Stimulated activated naive CD8-positive, alpha-beta T cell treated with anti-CD3 and anti-CD28 coated beads, Interleukin-15, Interleukin-2, amounts not matched to agents 100 U/mL and 50 U/mL, for 24 hours (primary cell): ENCODE measurements at places on chromosomes 1 and 21.

- no peak for DNase-seq
These were observed 25.5 kb upstream of the CAP1 start for GRCh38 chr1:40014812-40015594.

DNA sequence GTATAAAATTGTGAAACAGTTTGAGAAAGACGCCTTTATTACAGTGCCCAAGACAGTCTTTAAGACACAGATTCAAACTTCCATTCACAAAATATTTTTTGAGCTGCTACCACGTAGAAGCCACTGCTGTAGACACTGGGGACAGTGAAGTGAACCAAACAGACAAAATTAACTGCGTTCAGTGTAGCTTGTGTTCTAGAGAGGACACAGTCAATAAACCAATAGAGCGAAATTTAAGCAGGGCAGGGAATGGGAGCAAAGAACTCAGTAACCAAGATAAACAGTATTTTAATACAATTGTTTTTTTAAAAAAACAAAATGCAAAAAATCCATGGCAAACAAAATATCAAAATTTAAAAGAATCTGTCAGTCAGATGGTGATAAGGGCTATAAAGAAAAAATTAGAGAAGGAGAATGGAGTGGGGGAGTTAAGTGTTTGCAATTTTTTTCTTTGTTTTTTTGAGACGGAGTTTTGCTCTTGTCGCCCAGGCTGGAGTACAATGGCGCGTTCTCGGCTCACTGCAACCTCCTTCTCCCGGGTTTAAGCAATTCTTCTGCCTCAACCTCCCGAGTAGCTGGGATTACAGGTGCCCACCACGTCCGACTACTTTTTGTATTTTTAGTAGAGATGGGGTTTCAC lies 719 bp upstream of the PARS2 start:
- DNase-seq: no peak

DNA sequence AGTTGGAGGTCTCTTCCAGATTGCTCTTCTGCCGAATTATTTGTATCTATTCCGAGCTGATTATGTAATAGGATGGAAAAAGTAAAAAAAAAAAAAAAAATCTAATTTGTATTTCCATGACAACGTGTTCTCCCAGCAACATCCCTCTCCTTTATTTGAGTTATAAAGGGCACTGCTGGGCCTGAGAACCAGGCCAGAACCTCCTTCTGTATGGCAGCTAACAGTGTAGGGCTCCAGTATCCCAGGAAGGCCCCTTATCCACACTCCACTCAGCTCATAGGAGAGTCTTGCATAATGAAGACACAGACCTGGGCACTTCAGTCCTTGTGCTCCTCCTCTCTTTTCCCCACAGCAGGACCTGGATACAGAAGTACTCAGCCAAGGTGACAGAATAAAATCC lies 3.7 kb upstream of the IPO9 start:
- DNase-seq: no peak

DNA sequence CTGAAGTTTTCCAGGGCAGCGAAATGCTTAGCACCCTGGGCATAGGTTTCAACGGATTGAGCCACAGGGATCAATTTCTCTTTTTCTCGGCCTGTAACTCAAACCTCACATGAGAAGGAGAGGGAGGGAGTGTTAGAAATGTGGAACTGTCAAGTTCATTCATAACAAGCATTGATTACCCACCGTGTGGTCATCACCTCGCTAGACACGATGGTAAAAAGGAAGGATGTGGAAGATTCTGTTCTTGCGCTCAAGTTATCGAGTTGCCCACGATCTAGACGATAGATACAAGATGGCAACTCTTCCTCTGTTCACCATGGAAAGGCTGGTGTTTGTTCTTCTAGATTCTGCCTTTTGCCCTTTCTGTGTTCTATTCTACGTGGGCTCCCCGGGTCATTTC lies 4.0 kb upstream of the RCAN3 start:
- DNase-seq: no peak

- no peak for DNase-seq
These were observed 454.5 kb upstream of the NR5A2 start for GRCh38 chr1:199573047-199573446.

GRCh38 chr1:92244376-92244775 lies 26.7 kb downstream of the C1orf146 start:
- DNase-seq: no peak

DNA sequence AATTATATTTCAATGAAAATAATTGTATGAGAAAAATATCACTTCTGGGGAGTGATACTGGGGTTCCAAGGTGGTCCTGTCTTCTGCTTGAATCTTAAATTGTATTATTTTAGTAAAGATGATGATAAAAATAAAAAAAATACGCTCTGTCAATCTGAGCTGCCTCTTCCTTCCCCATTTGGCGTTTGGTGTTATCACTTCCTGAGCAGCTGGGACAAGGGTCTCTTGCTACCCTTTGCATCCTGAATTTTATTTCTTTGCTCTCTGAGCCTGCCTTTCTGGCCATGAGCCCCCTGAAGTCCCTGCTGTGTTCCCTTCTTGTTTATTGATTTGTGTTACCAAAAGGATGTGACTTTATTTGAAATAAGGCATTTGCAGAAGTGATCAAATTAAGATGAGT lies 111.0 kb downstream of the KCNJ6 start:
- no peak for DNase-seq

- no peak for DNase-seq
These were observed 140.0 kb downstream of the VAV3 start for GRCh38 chr1:107824946-107825345.

- no peak for DNase-seq
These were observed 10.5 kb upstream of the LELP1 start for GRCh38 chr1:153192697-153193096.

- no peak for DNase-seq
These were observed 100.4 kb downstream of the AJAP1 start for GRCh38 chr1:4754816-4755215.

- no peak for DNase-seq
These were observed 68.7 kb downstream of the MORN1 start for GRCh38 chr1:2322581-2323211.

DNA sequence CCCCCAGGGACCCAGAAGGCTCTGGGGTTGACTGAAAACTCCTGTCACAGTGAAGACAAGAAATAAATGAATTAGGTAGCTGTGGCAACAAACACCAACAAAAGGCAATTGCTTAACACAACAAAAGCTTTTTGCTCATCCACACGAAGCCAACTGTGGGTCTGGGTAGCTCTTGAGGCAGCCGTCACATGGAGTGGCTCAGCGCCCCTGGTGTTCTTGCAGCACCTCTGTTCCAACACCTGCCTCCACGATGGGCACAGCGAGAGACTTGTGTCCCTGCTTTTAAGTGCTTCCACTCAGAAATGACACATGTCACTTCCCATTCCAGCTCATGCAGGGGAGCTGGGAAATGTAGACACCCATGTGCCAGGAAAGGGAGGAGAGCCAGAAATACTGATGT lies 364.5 kb upstream of the DUSP10 start:
- no peak for DNase-seq

GRCh38 chr21:35197191-35197590 lies 148.1 kb upstream of the RUNX1 start:
- DNase-seq: no peak

DNA sequence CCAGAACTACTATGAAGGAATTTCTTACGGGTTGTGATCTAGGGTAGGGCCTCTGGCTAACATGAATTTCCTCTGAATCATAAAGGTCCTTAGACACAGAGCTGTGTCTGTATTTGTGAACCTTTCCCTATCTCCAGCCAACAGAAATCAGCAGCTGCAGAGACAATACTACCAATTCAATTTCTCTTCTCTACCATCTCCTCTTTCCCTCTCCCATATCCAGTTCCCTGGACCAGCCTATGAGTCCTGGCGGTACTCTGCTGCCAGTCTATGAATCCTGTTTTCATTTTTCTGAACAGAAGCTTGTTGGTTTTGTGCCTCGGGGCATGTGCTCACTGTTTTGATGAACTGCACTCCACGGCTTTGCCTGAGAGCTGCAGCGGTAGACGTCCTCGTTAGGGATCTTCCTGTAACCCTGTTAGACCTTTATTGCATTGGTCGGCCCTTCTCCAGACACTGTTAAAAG lies 458.0 kb upstream of the VAMP3 start:
- DNase-seq: no peak

- DNase-seq: no peak
These were observed 32.6 kb downstream of the GIPC2 start for GRCh38 chr1:78078358-78078757.

GRCh38 chr1:1670866-1671265 lies 12.1 kb upstream of the CDK11B start:
- DNase-seq: no peak

GRCh38 chr1:235998812-235999211 lies 66.1 kb downstream of the NID1 start:
- peak; percentile 56 for DNase-seq

- no peak for DNase-seq
These were observed 296.4 kb downstream of the PTPRU start for GRCh38 chr1:29532751-29533150.

DNA sequence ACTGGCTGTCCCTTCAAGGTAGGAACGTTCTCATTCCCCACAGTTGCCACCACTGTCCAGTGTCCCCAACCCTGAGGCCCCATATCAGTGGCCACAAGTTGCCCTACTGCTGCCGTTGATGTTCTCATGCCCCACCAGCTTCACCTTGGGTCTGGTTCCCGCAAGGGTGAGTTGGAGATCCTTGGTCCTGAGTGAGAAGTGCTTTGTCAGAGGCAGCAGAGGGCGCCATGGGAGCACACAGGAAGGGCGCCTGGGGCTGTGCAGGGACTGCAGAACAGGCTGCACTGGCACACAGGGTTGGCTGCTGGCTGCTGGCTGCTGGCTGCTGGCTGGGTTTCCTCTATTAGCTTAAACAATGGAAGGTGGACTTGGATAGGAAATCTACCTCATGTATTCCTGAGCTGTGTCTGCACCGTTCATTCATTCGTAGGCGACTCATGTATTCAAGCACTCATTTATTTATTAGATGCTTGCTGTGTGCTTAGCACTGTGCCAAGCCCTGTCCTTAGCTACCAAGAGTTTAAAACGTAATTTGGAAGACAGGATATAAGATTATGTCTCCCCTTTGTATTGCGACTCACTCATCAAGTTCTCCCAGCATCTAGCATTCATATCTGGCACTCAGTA lies 2.1 kb upstream of the S100A9 start:
- DNase-seq: peak; percentile 45

- DNase-seq: no peak
These were observed 18.0 kb downstream of the PGM1 start for GRCh38 chr1:63611231-63611630.

GRCh38 chr1:43639976-43640794 lies 9.8 kb upstream of the KDM4A start:
- no peak for DNase-seq

GRCh38 chr1:150068109-150068435 lies 496 bp downstream of the VPS45 start:
- no peak for DNase-seq

DNA sequence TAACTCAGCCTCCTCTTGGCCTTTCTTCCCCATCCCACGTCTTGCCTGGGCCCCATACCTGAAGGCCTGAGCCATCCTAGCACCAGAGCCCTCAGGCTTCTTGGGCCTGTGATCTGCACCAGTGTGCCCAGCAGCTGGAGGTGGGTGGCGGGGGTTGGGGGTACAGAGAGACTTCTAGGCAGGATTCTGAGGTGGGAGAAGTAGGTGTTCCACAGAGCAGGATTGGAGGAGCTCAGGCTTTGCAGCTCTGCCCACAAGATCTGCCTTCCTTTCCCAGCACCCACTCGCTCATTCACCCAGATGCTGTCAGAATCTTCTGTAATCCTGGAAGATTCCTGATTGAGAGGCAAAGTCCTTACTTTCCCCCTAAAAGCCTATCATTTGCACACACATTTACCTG lies 10.0 kb upstream of the GJB5 start:
- DNase-seq: no peak

- no peak for DNase-seq
These were observed 21.8 kb downstream of the TRPM2 start for GRCh38 chr21:44375281-44375651.

DNA sequence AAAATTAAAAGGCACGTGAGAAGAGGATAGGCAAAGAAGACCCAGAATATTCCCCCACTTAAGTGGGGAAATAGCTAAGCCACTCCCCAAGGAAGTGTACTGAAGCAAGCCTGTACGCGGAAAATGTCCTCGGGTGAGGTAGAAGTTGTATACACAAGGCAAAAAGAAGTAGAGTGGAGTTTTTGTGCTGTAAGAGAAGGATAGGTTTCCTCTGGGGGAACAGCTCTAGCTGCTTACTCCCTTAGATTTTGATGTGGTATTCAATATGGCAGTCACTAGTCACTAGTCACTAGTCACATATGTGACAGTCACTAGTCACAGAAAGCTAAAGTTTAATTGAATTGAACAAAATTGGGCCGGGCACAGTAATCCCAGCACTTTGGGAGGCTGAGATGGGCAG lies 7.6 kb downstream of the TXNIP start:
- DNase-seq: no peak

DNA sequence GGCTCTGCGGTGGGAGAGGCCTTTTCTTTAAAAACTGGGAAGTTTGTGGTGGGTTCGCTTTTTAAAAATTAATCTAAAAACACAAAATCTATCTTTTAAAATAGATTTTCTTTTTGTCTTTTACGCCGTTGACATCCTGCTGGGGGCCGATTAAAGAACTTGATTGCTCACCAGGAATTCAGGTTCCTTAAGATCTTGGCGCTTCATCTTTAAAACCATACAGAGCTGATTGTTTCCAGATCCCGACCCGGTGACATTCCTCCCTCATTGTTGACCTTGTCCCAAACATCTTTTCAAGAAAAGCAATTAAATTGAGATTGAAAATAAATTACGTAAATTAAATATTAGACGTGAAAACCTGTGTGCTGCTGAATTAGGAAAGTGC lies 546 bp upstream of the ZNF697 start:
- no peak for DNase-seq

DNA sequence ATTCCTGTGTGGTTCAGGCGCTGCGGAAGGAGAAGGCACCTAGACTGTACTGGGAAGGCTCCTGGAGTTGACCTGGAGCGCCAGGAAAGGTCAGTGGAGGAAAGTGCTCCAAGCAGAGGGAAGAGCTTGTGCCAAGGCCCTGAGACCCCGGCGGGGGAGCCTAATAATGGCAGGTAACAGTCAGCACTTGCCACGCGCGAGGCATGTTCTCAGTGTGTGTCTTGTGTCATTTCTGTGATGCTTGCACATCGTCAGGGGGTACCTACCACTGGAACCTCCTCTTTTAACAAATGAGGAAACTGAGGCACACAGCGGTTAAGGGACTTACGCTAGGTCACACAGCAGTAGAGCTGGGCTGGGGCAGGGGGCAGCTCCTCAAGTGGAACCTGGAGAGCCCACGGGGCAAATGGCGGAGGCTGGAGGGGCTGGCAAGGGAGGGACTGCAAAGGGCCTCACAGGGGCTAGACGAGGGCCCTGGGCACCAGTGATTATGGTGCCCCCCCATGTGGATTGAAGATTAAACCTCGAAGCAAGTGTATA lies 976 bp upstream of the BMP8B start:
- no peak for DNase-seq

DNA sequence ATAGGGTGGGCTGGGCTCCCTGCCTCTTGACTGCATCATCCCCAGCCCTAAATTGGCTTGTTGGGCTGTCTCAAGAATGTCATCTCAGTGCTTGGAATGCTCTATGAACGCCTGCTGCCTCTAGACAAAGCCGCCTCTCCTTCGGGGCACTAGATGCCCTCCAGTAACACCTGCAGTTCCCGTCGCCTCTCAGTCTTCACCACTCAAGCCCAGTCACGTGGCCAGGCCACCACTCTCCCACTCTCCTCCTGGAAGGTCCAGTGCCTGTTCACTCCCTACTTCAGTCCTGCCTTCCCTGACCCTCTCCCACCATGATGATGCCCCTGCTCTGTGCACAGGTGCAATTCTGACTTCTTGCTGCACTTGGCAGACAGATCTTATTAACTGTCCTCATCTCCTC lies 7.0 kb downstream of the TAS1R2 start:
- no peak for DNase-seq
